ENCODE measurements at places on chromosomes 4 and X.

- DNase-seq = no peak
Measured at GRCh38 chr4:38453253-38453881, 210.6 kb upstream of the KLF3 start.

- DNase-seq = no peak
Measured at GRCh38 chrX:53253293-53254020, 27.9 kb downstream of the IQSEC2 start.

DNA sequence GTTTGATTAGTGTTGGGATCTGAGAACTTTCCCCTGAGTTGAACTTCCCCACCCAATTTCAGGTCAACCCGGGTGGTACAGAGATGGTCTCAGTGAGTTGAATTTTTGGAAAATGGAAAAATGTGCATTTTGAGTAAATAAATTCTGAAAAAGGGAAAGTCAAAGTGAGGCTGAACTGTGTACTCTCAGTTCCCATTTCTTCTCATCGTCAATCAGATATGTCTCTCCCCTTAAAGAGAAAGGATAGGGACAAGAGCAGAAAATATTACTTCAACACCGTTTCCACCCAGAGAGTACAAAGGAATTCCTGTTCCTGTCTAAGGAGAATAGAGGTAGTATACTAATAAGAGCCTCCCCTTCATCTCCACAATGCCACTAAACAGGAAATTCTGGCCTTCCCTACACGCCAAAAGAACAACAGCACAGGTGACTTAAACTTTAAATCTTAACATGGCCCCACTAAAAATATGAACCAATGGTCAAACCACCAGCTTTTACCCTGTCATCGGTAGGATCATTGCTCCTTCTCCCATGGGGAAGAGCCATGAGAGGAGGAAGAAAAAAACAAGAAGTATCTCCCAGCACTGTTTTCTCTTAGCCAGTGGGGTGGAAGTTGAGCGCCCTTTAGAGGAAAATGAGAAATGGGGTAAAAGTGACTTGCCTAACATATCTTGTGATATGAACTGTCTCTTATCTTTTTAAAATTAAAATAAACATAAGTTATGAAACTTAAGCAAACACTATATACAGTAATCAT is 30.3 kb downstream of the BMP3 start:
- no peak for DNase-seq

DNA sequence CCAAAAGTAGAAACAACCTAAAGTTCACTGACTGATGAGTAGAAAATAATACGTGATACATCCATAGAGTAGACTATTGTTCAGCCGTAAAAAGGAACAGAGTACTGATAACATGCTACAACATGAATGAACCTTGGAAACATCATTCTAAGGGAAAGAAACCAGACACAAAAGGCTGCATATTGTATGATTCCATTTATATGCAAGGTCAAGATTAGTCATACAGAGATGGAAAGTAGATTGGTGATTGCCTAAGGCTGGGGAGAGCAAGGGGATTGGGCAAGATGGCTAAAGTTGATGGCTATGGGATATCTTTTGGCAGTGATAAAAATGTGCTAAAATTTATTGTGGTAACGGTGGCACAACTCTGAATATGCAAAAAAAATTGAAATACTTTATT is 209.1 kb downstream of the RELL1 start:
- DNase-seq = no peak

DNA sequence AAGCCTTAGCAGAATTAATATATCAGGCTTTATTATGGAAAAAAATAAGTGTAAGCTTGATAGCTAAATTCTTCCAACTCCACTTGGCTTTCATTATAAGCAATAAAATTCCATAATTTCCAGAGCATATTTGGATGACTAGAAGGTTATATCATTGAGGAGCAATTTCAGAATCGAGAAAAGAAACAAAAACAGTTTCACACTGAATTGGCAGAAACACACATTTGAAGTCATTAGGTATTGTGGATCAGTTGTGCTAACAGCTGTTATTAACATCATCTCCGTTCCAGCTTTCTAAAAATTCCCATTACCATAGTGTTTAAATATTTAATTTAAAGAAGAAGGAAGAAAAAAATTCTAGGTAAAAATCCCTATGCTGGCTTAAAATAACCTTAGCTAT is 92.6 kb downstream of the ANTXR2 start:
- no peak for DNase-seq

DNA sequence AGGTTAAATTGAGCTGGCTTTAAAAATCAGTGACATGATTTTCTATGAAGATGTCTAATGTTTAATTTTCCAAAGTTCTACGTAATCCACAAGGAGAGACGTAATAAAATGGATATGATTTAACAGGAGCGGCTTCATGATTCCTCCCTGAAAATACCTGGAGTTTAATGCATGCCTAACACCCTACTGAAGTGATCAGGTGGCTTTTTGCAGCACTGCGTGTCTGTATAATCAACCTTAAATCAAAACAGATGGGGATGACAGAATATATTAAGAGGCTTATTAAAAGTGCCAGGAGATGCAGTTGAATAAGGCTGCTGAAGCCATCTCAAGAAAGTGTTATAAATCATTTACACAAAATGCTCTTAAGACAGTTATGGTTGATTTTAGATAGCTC is 112.4 kb upstream of the TLR3 start:
- DNase-seq = no peak

DNA sequence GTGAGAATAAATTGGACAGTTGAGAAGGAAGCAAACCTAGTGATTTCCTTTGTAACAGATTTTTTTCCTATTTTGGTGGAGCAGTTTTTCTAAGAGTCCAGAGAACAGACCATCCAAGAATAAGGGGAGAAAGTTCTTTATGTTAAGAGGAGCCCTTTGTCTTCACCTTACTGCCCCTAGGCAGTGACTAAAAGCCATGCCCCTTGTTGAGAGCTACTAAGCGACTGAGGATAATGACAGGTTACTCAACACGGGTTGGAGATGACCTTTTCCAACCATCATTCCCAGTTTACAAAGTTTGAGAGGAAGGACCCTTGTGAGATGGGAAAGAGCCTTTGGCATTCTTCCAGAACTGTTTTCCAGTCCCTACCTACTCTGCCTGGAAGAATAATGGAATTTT is 3.2 kb downstream of the CCDC160 start:
- DNase-seq = no peak

DNA sequence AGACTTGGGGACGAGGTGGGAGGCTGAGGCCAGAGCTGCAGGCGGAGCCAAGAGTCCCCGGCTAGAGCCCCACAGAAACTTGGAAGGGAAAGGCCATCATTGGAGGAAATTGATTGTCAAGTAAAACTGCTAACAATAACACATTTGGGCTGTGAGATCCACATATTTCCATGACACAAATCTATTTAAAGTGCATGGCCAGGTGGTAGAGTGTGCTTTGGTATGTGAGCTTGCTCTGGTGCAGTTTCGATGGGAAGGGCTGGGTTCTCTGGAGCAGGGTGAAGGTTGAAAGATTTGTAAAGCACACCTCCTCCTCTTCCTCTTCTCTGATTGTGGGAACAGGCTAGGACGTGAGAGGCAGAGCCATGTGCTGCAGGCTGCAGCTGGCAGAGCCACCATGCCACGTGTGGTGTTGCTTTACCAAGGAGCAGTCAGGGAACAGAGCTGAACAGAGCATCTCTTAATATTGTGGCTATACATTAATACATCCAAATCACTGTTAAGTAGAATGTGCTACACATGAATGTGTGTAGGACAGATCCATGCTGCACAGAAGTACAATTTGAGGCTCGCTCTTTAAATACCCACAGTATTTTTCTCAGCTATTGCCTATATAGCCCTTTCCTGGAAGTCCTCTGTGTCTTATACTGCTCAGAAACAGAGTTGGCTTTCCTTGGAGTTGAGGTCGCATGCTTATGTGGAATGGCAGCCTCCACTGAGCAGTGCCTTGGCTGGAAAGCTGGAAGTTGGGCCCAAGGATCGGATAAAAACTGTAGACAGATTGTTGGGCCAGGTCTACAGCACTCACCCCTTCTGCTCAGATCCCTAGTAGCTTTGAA is 37.7 kb downstream of the FHDC1 start:
- no peak for DNase-seq

DNA sequence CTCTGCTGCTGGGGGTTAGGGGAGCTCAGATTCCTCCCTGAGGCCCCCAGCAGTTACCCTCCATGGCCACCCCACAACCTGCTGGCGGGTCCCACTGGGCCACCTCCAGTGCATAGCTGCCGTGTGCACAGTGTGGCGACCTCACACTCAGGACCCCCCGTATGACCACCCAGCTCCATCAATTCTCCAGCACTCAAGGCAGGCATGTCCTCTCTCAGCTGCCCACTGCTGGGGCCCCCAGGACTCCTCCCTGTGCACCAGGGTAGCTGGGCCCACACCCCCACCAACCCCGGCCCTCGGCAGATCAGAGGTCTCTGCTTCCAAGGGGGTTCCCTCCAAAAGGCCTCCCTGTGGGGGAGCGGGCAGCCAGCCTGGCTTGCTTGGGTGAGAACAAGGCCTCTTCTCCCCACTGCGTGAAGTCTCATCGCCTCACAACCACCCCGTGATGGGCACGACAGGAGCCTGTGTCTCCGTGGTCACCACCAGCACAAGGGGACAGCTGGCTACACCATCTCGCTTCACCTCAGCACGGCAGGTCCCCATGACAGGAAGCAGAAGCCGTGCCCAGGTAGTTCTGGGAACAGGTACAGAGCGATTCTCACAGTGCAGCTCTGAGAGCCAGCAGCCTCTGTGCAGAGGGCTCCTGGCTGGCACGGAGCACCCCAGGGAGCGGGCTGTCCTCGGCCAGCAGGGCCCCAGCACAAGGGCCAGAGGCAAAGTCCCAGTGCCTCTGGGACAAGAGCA is 4.6 kb upstream of the HAUS3 start:
- DNase-seq = no peak

GRCh38 chrX:10423716-10424115 is 196.7 kb downstream of the MID1 start:
- no peak for DNase-seq

DNA sequence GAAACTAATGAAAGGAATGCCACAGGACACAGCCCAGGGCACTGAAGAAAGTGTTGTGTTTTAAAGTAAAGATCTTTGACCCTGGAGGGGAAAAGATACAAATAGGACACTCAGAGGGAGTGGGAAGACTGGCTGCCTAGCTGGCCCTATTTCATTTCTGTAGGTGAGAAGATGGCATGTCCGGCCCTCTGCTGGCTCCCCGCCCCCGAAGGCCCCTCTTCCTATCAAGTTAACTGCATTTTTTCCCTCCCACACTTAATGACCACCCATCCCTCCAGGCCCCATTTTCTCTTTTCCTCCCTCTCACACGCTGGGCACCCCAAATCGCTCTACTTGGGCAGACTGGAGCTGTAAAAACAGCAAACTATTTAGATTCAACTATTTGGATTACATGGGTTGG is 5.5 kb upstream of the TRIM75 start:
- DNase-seq = no peak

GRCh38 chr4:99352602-99353537 is at the start of gene ADH1C:
TSS of gene ADH1C (minus strand) at chr4:99352746. CDS start at chr4:99352675, 71 bp downstream.
- DNase-seq = no peak

DNA sequence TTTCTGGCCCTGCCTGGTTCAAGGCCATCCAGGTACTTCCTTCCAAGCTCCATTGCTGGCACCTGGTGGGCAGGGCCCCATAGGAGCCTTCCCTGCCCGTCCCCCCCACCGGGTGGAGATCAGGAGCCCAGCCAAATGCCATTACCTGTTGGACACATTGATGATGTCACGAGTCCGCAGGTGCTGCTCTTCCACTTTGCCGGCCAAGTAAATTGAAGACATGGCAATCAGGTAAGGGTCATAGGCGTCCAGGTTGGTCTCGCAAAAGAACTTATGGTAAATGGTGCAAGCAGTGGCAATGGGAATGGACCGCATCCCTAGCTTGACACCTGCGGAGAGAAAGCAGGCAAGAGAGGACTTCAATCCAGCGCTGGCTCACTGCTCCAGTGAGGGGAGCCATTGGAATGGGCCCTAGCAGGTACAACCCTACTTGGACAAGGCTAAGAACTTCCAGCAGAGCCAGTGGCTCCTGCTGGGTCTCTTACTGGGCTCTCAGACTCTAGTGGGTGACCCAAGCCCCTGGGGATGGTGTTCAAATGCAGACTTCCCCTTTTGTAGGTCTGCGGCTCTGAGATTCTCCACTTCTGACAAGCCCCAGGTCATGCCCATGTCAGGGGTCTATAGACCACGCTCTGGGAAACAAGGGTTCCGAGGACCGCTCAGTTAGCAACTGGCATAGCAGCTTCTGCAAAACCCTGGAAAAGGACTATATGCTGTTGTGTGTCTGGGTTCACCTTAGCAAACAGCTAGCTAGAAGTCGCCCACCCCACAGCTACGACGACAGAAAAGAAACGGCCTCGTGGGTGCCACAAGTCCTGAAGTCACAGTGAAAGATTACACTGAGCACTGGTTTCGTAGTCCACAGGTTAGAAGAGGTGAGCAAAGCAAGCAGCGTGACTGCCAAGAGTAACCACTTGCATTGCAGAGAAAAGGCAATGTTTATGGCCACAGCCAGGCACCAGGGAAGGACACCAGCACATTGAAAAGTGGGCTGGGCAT is 2.8 kb downstream of the CCNQ start:
- no peak for DNase-seq

GRCh38 chrX:7071390-7071789 is 76.1 kb upstream of the STS start:
- DNase-seq = no peak

- no peak for DNase-seq
Measured at GRCh38 chr4:10026485-10026884, 5.2 kb upstream of the SLC2A9 start.

DNA sequence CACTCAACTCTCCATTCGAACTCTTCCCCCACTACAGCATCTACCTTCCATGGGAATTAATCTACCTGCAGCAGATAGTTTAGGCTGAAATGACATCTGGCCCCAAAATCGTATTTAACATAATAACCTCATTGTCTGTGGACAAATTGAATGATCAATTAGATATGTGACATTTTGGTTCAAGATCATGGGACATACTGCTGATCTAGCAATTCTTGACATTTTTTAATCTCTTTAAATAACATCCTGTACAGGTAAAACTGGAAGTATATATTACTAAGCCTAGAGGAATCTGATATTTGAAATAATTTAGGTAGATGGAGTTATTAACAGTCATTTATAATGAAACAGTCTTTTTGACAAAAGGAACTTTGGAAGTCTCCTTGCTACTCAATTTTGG is 702.5 kb downstream of the NLGN4X start:
- DNase-seq = no peak

- no peak for DNase-seq
Measured at GRCh38 chr4:182494103-182494502, 250.9 kb downstream of the TENM3 start.

DNA sequence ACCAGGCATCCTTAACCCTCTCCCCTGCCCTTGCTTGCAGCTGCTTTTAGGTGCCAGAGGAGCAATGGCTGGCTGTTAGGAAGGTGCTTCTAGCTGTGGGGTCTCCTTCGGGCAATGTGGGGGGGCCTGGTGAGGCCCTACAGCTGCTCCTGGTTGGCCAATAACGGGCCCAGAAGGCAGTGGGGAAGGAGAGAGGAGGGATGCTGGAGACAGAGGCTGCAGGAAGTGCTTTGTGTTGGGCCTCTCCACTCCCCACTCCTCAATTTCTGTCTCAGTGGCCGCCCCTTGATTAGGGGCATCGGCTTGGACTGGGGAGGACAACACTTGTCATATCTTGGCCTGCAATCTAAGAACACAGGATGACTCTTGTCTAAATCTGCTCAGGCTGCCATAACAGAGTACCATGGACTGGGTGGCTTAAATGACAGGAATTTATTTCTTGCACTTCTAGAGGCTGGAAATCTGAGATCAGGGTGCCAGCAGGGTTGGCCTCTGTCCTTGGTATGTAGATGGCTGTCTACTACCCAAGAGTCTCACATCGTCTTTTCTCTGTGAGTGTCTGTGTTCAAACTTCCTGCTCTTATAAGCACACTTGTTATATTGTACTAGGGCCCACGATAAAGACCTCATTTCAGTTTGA is 374.3 kb downstream of the MID1IP1 start:
- DNase-seq = no peak

- DNase-seq = no peak
Measured at GRCh38 chr4:71396382-71396781, 57.6 kb downstream of the SLC4A4 start.

GRCh38 chr4:100981447-100982204 is 365.7 kb downstream of the PPP3CA start:
- no peak for DNase-seq

Measured in CD4-positive, alpha-beta T cell treated with Interleukin-6 for 4 hours (primary cell).